ENCODE measurements at places on chromosomes 6 and 20. TPM values are rescaled to one million over a fixed set of nuclear protein-coding genes. Genes with fewer than 3 reads are reported as not detected.

HLA-DOB gene
- 2.8 TPM for total RNA-seq

KIAA1755 gene
- 1.9 TPM for total RNA-seq

- no peak for DNase-seq
Observed at GRCh38 chr6:36622901-36623546, 28.9 kb downstream of the SRSF3 start.

- no peak for DNase-seq
Observed at GRCh38 chr6:3997177-3997770, 81.7 kb downstream of the FAM217A start.

- no peak for DNase-seq
Observed at GRCh38 chr6:134544737-134545136, 226.8 kb upstream of the SGK1 start.

- no peak for DNase-seq
Observed at GRCh38 chr6:13468839-13469238, 18.6 kb downstream of the GFOD1 start.

GRCh38 chr20:44206132-44206531 is 4.4 kb downstream of the OSER1 start:
- DNase-seq = no peak

GRCh38 chr20:43653966-43654365 is 12.9 kb upstream of the MYBL2 start:
- DNase-seq = no peak

DNA sequence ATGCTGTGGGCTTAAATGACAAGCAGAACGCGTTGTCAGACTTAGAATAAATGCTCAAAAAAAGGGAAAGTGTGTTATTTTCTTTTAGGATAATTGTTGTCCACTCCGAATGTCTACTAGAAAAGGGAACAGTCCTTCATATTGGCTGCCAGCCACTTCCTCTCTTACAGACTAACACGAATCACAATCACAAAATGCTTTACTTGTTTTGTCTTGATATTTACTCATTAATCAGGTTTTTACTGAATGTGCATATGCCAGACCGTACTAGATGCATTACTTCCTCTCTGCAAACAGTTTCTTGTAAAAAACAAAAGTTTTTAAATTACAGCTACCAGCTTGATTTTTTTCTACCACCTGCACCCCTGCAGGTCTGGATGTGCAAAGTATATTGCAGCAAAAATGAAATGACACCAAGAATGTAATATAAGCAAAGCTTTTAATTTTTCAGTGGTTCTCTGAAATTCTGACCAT is 821 bp downstream of the DHX35 start:
- DNase-seq = no peak

- no peak for DNase-seq
Observed at GRCh38 chr20:62678553-62678952, 30.1 kb upstream of the NTSR1 start.
